Tibial nerve (tissue), 4 donors: ENCODE measurements at places on chromosomes 6 and 20. TPM values are rescaled to one million over a fixed set of nuclear protein-coding genes. Genes with fewer than 3 reads are reported as not detected.

- H3K27ac ChIP-seq = no peak overlapping the region
- no peaks in the 10 kb centered on the region for H3K36me3 ChIP-seq
- no peaks in the 10 kb centered on the region for H3K27me3 ChIP-seq
- H3K4me3 ChIP-seq = no peak overlapping the region
- peaks cover 4% of the 10 kb centered on the region for H3K4me1 ChIP-seq
Measured at GRCh38 chr6:11774426-11774825, 4.2 kb downstream of the ADTRP start.

- no peak overlapping the region for H3K4me3 ChIP-seq
- no peaks in the 10 kb centered on the region for H3K27me3 ChIP-seq
- H3K4me1 ChIP-seq = peaks cover 12% of the 10 kb centered on the region
- H3K36me3 ChIP-seq = no peaks in the 10 kb centered on the region
- DNase-seq = no peak
Measured at GRCh38 chr6:45563844-45564243, 186.1 kb upstream of the SUPT3H start.

The UTRN gene
- 370 TPM for total RNA-seq

The ATP6V1G2 gene
- total RNA-seq = 3.8 TPM

The SNAI1 gene
- total RNA-seq = 7.5 TPM
